ENCODE measurements at places on chromosomes 7 and 10.
A peak's percentile ranks its signal among the peaks of the same experiment; 100 is the strongest.

- DNase-seq = no peak
Measured at GRCh38 chr7:2071133-2071832, 161.5 kb downstream of the MAD1L1 start.

DNA sequence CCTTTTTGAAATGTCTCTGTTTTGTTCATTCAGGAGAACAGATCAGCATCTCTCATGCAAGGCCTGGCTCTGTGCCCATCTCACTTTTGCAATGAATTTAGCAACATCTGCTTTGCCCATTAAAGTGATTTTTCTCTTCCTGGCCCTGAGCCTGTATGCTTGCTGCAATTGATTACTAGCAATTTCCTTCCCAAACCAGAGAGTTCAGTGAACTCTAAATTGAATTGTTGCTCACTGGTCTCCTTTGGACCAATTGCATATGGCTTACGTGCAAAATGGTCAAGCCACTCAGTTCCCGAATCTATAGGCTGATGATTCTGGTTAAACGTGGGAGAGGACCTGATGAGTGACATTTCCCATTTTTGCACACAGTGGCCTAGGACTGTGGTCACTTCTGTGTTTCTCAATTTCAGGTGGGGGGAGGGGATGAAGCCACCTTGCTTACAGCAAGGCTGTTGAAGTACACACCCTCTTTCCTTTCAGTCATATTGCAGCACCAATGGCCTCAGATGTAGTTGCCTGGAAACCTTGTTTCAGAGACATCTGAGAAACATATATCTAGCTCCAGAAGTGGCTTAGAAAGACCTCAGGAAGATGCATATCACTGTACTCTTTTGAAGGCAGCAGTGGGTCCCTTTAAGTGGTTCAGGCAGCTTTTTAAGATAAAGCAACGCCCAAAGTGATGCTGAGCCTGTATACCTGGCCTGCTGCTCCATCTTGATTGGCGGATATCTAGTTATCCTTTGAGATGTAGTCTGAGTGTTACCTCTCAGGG lies 201.4 kb downstream of the PTEN start:
- DNase-seq = peak; percentile 75

- no peak for DNase-seq
Measured at GRCh38 chr10:131001438-131001837, 310.1 kb downstream of the TCERG1L start.

DNA sequence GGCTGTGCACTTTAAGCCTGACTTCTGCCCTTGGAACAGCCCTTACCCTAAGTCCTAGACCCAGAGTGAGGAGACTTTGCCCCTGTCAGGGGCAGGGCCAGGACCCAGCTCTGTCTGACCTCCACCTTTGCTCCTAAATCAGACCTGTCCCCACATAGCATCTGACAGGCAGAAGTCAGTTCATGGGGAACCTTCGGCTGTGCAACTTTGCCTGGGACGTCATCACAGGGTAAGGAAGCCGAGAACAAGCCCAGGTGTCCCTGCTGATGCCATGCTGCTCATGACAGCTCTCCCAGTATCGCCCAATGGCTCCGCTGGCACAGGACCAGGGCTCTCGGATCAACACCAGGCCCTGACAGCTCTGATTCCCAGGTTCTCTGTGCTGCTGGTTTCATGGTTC lies 55.4 kb downstream of the TNS3 start:
- no peak for DNase-seq

GRCh38 chr10:99673492-99673891 lies 14.2 kb downstream of the ENTPD7 start:
- DNase-seq = no peak

DNA sequence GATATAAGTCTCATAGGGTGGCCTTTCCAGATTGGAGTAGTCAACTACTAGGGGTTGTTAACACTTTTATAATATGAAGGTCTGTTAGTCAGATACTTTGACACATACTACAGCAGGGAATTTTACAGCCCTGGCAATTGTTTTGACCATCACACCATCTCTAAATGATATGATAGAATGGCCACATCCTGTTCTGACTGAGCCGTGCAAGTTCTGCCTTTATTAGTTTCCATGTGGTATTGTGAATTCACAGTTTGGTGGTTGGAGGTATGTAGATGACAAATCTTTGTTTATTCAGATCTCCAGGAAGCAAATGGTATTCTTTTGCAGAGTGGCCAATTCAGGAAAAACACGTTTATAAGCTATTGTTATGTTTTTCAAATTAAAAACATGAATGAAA lies 83.0 kb downstream of the NRG3 start:
- no peak for DNase-seq

DNA sequence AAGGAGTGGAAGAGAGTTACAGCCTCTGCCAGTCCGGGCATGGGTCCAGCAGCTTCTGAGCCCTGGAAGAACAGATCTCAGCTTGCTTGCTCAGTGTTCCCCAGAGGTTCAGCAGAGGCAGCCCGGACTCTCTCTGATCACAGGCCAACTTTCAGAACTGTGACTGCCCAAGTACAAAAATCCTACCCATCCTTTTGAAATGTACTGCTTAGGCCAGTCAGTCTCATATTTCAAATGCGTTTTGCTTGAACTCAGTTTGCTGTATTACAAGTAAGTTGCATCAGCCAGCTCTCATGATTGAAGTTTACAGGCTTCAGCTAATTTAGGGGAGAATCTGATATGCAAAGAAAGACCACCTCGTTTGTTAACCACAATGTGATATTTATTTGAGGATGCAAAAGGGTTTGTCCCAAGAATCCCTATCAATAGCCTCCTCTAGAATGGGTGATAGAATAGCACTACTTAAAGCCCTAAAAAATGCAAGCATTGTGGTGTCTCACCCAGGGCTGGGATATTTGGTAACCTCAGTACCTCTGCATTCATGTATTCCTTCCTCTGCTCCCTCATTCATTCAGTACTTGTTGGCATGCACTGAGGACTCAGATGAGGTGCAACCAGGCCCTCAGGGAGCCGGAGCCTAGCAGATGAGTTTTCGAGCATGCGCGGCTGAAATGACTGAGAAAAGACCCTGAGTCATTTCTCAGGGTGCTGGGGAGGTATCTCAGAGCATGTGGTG lies 7.0 kb downstream of the AIMP2 start:
- DNase-seq = peak; percentile 88

DNA sequence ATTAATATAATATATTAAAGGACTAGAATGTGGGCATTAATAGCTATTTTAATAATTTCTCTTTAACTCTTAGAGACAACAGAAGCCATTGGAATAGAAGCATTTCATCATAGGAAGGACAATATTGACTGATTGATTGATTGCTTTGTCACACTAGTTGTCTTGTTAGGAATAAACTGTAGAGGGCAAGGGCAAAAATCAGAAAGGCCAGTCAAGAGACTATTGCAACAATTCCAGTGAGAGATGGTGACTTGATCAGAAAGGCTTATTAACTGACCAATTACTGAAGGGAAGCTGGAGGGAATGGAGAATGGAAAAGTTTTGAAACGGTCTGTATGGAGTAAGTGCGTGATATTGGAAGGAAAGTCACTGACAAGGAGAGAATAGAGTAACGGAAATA lies 87.3 kb downstream of the RUNDC3B start:
- no peak for DNase-seq
